Activated CD4-positive, alpha-beta T cell treated with anti-CD3 and anti-CD28 coated beads, Interleukin-2, Interleukin-6, amounts not matched to agents 100 ng/mL and 50 ng/mL, durations not matched to agents 16 hours and 8 hours (primary cell): ENCODE measurements at places on chromosomes 6 and 20.

DNA sequence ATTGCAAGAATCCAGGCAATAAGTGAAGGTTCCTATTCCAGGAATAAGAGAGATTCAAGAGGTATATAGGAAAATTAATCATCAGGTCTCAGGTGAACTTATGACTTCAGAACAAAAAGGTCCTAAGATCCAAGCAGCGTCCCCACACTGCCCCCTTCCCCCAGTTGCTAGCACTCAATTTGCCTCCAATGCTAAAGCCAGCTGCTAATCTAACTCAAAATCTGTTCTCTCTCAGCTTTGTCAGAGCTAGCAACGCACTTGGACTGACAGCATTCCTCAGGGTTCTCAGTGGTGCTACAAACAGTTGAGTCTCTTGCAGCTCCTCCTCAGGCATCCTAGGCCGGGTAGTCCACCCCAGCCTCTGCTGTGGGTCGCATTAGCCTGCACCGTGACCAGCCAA lies 148.3 kb downstream of the RFX6 start:
- no peak for DNase-seq

GRCh38 chr6:30216096-30216495 lies 2.9 kb upstream of the TRIM26 start:
- no peak for DNase-seq

DNA sequence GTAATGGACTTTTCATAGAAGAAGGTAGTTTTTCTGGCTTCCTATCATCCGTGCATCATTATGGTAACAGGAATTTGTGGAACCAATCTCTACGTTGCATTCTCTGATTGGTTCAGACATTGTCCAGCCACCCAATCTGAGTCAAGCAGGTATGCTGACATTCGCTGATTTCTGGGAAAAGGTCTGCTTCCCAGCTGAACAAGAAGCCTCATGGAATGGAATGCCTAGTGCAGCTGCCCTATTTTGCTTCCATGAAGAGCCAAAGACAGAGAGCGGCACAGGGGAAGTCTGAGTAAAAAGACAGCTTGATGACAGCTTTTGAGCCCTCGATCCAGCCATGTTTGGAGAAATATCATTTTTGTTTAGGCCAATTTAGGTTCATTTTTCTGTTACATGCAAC lies 38.5 kb upstream of the TXLNB start:
- DNase-seq, result no peak

DNA sequence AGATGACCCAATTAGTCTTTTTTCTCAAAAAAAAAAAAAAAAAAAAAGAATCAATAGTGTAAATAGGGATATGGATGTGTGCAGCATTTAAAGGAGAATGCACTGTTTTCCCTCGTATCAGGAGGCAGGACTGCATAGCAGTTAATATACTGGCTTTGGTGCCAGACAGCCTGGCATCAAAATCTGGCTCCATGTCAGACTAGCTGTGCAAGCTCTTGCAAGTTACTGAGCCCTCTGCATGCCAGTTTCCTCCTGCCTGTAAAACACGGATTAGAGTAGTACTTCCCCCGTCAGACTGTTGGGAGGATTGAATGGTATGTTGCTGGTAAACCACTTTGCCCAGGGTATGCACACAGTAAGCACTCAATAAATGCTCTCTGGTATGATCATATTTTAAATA lies 594.2 kb upstream of the CHD6 start:
- DNase-seq, result no peak

DNA sequence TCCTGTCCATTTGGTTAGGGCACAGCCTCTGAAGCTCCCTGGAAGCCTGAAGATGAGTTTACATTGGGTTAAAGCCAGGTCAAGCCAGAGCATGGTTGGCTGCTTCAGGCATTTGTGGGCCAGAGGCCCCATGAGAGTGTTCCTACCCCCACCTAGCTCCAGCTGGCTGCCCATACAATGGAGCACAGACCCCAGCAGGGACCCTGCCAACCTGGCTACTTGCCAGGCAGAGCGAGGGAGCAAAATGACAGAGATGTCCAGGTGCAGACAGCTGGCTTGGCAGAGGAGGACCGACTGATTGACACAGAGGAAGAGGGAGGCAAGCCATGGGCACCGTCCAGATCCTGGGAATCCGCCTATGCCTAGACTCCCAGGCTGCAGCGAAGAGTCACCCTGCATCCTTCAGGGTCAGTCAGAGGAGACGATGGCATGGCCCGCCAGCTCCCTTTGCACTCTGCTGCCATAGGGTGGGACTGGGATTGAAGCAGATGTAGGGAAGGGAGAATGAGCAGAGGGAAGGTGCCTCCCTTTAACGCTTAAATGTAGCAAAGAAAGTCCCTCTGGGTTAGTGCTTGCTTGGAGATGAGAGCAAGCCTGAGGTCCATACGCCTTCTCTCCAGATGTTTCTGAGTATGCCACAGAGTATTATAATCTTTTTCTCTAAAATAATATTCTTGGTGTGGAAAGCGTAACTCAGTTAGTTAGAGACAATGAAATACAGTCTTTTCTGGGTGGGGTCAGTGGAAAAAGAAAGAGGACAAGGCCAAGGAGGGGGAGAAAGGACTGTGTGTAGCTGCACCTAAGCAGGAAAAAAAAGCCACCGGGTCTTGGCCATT lies 77.6 kb upstream of the FYN start:
- no peak for DNase-seq

DNA sequence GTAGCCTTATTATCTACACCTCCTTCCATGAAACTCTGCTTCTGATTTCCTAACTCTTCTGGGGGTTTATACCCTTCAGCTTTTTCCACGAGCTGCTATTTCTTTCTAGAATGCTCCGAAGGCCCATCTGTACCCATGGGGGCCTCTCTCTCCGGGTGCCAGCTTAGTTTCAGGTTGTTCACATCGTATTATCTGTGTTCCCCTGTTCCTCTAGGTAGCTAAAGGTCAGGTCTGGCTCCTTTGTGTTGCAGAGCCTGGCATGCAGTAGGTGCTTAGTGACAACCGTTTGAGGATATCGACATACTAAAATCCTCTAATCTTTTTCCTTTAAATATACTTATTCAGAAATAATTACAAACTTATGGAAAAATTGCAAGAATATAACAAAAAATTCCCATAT lies 73.0 kb downstream of the UST start:
- DNase-seq, result no peak

DNA sequence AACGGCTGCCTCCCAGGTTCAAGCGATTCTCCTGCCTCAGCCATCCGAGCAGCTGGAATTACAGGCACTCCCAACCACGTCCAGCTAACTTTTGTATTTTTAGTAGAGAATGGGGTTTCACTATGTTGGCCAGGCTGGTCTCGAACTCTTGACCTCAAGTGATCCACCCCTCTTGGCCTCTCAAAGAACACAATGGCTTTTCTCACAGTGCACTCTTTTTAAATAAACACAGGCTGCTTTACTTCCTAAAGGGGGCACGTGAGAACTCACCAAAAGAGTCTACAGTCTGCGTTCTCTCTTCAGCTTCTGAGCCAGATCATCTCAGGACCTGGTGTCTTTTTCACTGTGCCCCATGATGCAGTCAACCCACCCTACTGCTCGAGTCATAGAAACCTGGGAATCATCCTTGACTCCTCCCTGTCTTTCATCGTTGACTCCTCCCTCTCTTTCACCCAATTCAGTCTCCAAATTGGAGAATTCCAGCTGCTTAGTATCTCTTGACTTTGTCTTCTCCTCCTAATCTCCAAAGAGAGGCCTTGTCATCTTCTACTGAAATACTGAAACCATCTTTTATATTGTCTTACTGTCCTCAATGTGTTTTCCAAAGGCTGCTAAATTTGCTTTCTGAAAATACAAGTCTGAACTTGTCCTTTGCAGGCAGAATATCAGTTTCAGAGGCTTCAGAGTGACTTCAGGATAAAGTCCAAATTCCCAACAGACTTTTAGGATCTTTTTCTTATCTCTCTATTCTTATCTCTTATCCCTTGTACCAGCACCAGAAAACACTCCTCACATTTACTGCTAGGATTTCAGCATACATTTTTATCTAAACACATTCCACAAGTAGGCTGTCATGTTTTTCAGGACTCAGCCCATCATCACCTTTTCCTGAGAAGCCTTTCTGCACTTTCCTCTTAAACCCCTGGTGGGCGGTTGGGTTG lies 323.4 kb downstream of the SYNE1 start:
- no peak for DNase-seq

DNA sequence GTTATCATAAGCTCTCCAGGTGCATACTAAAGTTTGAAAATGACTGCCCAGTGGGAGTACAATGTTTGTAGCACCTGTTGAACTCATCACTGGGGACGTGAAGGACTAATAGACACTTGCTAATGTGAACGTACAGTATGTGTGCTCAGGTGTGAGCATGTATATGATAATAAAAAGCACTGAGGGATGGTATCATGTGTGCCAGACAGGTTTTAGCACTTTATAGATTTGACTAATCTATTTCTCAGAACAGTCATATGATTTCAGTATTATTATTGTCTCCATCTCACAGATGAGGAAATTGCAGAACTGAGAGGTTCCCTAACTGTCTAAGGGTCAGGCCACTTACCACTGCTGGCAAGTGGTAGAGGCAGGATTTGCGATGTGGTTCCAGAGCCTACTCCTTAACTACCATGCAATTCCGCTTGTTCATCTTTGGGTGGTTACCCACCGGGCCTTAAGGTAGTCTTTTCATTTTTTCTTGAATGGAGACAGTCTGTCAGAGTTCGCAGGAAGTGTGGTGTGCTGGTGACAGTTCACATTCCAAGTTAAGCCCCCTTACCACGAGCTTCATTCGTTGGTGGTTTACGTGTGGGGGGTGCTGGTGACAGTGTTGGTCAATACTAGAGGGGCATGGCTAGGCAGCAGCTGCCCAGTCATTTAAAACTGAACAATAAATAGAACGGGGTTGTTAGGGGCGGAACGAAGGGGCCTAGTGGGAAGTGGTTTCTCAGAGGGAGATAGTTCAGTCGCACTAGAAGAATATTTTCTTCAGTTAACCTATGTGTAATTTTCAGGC lies 46.8 kb downstream of the RREB1 start:
- DNase-seq, result peak; percentile 54

DNA sequence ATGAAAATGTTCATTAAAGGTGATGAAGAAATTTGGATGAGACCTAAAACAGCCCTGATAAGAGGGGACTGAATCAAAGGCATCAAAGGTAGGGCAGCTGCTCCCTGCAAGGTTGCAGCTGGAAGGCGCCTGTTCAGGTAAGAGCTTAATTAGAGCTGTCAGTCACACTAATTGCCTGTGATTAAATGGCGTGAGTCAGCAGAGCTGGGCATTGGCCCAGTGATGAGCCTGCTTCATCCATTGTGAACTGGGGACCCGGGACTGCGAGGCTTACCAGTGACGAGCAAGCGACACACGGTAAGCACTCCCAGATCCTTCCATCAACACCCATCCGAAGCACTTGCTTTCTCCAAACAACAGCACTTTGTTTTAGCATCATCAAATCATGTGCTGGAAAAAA lies 621.5 kb upstream of the CDH4 start:
- no peak for DNase-seq

DNA sequence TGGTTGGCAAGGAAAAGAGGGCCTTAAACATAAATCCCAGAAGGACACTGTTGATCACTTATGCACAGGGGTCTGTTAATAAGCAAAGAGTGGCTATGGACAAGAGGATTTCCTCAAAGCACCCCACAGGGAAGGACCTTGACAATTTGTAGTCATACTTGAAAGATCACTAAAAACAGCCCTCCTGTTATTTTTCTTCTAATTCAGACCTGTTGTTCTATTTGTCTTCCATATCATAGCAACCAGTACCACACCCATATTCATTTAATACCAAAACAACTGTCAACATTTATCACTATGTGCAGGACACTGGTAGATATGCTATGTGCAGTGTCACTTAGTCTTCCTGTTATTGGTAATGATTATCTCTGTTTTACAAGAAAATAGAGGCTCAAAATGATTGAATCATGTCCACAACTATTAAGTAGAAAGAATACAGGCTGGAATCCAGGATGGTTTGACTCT lies 3.2 kb upstream of the DYNLRB1 start:
- no peak for DNase-seq

DNA sequence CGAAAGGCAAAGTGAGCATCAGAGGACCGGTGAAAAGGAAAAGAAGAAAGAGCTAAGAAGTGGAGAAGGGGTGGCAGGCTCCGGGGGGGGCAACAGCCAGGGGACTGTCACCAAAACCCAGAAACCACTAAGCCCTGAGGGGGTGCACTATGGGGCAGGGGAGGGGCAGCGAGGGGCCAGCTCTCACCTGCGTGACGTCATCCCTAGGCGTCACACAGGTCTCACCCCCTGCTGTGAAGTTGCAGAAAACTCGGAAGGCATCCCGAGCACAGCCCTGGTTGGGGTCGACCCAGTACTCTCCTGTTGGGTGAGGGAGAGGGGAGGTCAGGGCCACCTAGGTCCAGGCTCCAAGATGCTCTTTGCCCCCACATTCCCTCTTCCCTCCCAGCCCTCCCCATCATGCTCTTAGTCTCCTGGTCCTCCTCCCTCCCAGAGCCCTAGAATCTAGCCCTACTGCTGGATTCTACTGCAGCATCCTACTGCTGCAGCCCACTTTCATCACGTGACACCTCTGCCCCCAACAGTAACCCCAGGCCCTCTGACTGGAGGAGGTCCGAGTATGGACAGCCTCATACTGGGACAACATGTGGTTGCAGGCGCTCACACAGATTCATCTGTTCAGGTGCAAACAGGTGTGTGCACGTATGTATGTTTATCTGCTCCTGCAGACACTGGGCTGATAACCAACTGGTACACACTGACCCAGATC lies 27.4 kb downstream of the COL11A2 start:
- DNase-seq, result no peak

DNA sequence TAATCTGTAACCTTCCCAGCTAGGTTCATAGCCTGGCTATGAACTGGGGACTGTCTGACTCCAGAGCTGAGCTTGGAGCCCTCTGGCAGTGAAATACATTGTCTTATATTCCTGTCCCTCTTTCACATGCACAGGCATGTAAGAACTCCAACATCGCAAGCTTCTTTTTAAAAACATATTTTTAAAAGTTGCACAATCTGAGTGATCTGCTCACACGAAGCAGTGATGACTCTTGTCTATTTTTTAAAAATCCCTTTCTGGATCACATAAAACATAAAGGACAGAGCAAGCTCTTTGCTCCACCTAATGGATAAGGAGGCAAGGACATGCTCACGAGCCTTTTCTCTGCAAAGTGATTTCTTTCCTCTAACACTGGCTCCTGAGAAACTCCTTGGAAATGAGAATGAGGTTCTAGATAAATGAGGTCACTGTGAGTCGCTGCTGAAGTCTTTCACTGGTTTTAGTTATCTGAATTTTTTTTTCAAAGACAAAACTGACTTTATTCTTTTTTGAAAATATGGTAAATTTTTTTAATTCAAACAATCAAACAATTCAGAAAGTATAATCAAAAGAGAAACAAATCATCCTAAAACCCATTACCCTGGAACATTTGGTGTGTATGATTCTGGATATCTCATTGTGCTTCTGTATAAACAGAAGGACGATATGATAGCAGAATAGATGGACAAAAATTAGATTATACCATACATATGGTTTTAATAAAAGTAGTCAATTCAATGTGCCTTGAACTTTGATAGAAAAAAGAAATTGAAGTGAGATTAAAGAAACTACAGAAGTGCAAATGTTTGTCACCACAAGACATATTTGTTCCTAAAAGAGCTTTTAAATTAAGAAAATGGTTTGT lies 30.8 kb downstream of the IL20RA start:
- no peak for DNase-seq

- DNase-seq, result no peak
Measured at GRCh38 chr20:14775778-14776177, 438.4 kb upstream of the FLRT3 start.

GRCh38 chr6:168093071-168093505 lies 14.1 kb upstream of the FRMD1 start:
- DNase-seq, result no peak
